AG10803 (cell line): ENCODE measurements at places on chromosomes 2 and 18.

GRCh38 chr2:165691615-165692014 lies 102.4 kb downstream of the GALNT3 start:
- peak; percentile 48 for DNase-seq

- DNase-seq: no peak
These were observed 16.5 kb upstream of the CNNM3 start for GRCh38 chr2:96799623-96799935.

- no peak for DNase-seq
These were observed 195.8 kb downstream of the HDAC4 start for GRCh38 chr2:239204876-239205468.

GRCh38 chr2:7007846-7008741 lies 90.9 kb downstream of the RNF144A start:
- DNase-seq: peak; percentile 45

DNA sequence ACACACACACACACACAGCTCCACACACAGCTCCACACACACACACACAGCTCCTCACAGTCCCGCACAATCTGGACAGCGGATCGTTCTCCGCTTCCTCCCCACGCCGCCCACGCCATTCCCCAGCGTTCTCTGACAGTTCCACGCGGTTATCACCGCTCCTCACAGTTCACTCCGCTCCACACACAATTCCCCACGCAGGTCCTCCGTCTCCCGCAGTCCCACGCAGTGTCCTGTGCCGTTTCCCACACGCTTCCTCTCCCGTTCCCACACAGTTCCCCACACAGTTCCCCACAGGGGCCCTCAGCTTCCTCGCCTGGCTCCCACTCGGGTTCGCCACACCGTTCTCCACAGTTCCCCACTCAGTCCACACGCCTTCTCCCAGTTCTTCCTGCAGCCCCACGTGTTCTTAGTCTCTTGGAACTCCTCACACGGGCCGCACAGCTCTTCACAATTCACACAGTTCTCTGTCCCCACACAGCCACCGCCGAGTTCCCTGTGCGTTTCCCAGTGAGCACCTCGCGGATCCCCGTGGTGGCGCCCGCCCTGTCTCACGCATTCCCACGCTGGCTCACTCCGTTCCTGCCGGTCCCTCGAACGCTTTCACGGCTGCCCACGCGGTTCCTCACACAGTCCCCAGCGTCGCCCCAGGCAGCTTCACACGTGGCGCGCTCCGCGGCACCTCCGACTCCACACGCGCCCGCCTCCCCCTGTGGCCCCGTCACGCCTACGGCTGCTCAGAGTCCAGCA lies 38.4 kb downstream of the KIF1A start:
- no peak for DNase-seq

GRCh38 chr18:60145776-60146175 lies 226.8 kb downstream of the MC4R start:
- DNase-seq: no peak

- DNase-seq: no peak
These were observed 27.4 kb downstream of the NEMP2 start for GRCh38 chr2:190507135-190507534.

DNA sequence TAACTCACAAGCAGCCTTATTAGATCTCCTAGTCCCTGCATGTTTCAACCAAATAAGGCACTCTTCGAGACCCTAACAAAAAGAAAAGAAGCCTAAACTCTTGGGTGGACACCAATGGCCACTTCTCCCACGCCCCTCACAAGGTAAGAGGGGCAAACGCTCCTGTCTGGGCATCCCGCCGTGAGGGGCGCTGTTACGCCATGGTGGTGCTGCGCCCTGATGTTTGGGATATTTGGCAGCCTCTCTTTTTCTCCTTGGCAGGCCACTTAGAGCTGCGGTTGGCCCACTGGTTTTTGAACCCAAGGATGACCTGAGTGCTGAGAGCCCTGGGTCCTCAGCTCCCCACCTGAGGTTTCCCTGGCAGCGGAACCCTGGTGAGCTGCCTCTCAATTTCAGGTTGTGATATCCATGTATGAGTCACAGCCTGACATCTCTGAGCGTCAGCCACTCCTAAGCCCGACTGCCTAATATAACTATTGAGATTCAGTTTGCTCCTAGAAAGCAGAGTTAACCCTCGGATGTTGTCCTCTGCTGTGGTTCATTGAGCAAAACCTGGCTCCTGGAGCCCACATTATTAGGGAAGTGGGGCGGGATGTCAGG lies 103.3 kb downstream of the COL6A3 start:
- DNase-seq: no peak

DNA sequence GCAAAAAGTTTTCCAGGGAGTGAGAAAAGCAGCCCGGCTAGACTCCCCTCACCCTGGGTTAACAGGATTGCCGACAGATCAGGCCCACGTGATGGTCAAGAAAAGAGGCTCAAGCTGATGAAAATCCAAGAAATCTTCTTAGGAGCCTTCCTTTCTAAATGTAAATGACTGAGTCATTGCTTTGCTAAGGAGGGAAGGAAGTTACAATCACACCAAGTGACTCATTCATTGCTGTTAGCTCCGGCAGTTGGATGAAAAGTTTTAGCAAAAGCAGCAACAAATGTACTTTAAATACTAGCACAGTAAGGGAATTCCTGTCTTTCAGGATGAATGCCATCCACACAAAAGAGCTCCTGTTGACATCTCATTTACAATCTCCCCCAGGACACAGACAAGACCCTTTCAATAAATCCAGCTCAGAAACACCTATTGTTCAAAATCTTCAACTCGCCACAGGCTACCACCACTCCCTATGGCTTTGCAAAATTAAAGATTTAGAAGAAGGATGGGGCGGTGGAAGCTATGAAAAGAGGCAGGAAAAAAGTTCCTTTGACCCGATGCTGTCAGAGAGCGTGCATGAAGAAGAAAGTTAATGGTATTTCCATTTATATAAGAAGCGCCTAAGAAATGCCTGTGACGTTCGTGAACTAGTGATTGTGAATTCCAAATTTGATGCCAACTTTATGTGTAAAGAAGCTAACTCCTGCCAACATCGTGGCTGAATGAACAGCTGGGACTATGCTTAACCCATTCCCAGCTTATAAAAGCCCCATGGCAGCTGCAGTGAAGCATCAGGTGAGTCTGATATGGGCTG lies 153.7 kb downstream of the TGIF1 start:
- DNase-seq: peak; percentile 99

GRCh38 chr2:12305931-12306330 lies 410.8 kb upstream of the TRIB2 start:
- no peak for DNase-seq

DNA sequence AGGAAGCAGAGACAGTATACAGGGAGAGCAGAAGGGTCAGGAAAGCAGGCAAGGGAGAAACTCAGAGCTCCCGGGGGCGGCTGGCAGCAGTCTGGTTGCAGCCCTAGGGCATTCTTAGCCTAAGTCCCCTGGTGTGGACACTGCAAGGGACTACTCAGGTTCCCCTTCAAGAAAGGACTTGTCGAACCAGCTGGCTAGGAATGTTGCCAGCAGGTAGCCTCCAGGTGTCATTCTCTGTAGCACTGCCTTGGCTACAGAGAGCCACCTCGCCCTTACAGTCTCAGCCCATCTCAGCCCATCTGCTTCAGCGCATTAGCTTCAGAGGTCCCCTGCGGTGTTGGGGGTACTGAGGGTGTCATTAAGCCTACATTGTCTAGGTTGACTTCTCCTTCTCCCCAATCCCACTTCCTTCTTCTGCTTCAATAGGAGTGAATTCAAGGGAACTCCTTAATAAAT lies 11.3 kb upstream of the TMSB10 start:
- no peak for DNase-seq

GRCh38 chr2:42830922-42831574 lies 38.7 kb upstream of the HAAO start:
- no peak for DNase-seq

GRCh38 chr2:151156431-151156830 lies 105.2 kb downstream of the RBM43 start:
- DNase-seq: no peak

DNA sequence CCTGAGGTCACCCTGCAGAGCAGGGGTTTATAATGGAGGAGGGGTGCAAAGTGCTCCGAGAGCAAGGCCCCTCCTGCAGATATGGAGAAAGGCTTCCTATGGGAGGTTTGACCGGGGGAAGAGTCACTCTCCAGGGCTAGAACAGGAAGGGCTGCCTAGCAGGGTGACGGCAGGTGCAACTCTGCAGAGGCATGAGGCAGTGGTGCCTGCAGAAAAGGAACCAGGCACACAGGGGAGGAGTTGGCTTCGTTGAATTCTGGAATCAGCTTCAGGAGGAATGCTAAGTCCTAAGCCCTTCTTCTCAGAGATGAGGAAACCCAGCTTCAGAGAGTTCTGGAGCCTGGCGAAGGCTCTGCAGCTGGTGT lies 17.5 kb upstream of the HPCAL1 start:
- DNase-seq: no peak

GRCh38 chr2:74567881-74568280 lies 13.4 kb downstream of the DOK1 start:
- peak; percentile 97 for DNase-seq

DNA sequence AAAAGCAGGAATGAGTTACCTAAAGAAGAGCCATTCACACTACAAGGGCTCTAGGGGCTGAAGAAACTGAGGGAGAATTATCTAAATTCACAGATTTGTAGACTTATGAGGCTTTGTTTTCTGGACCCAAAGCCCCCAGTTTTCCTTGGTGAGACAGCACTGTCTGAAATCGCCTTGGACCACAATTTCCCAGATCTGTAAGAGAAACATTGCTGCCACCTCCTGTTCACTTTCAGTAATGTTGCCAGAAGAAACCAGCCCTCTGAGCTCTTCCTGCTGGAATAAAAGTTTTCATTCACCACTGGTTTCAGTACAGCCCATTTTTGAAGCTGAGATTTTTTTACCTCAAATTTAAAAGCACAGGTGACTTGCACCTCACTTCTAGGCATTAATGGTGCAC lies 169.2 kb downstream of the CDH20 start:
- peak; percentile 63 for DNase-seq

DNA sequence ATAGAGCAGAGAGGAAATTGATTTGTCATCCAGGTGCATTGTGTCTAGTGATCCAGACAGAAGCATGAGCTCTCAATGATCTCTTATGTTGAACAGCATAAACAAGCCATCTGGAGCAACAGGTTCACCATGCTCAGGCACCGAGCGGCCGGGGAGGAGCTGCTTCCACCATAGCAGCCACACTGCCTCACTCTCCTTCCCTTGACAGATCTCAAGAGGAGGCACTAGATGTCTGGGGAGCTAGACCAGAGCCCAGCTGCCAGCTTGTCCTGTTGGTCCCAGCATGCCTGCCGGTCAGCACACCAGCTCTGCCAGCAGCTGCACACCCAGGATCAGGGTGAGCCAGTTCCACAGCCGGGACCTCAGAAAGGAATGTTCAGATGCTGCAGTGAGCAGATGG lies 17.5 kb upstream of the LONRF2 start:
- no peak for DNase-seq

GRCh38 chr18:50034029-50034428 lies 160.9 kb downstream of the MYO5B start:
- no peak for DNase-seq

DNA sequence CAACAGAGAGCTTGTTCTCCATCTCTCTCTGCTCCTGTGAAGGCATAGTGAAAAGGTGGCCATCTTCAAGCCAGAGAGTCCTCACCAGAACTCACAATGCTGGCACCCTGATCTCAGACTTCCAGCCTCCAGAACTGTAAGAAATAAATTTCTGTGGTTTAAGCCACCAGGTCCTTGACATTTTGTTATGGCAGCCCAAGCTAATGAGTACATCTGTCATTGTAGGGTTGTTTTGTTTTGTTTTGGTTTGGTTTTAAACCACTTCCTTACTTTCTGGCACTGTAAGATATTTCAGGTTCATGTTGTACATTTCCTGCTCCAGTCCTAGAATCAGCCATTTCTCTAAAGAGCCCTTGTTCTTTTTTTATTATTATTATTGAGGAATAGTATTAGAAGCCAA lies 171.2 kb downstream of the CPS1 start:
- no peak for DNase-seq

GRCh38 chr18:79167526-79168190 lies 98.5 kb downstream of the ATP9B start:
- DNase-seq: no peak

GRCh38 chr2:227626580-227627151 lies 9.4 kb downstream of the SCYGR4 start:
- DNase-seq: no peak

GRCh38 chr2:128375454-128375853 lies 56.8 kb upstream of the HS6ST1 start:
- peak; percentile 42 for DNase-seq

GRCh38 chr2:174667250-174667860 lies 69.8 kb upstream of the WIPF1 start:
- DNase-seq: no peak

DNA sequence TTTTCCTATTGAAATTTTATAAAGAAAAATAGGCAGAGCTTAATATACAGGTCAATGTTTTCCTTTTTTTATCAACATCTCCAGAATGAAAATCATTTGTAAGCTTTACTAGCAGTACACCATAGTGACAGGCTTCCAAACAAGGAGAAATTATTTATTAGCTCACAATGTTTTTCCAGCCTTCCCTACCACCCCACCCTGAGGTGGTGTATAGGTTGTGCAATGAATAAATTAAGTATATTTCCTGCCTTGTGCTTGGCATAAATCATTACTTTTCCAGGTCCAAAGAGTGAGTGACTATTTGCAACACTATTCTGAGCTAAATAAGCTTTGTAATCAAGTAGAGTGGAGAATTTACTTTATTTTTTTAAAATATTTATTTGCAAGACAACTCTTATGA lies 876.2 kb upstream of the POU3F3 start:
- no peak for DNase-seq

- no peak for DNase-seq
These were observed 1097.1 kb upstream of the SLC39A10 start for GRCh38 chr2:194559964-194560363.

DNA sequence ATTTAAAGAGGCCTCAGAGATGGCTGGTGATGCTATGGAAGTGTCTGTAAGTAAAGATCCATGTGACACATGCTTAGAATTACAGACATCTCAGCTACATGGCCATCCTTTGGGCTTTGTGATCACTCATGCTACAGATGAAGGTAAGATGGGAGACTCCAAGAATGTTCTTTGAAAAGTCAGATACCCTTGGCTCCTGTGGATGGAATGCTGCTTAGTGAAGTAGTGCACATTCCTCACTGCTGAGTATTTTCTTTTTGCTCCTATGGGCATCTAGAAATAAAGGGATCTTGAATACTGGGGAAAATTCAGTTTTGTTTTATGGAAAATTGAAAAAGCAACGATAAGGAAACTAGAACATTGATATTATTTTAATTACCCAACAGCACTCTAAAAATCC lies 55.2 kb upstream of the REV1 start:
- peak; percentile 27 for DNase-seq

- peak; percentile 62 for DNase-seq
These were observed 64.9 kb downstream of the CDH2 start for GRCh38 chr18:28112056-28112470.

GRCh38 chr2:37623406-37623805 lies 48.0 kb downstream of the CDC42EP3 start:
- DNase-seq: no peak

- peak; percentile 64 for DNase-seq
These were observed 977.3 kb upstream of the CDH2 start for GRCh38 chr18:29154196-29154757.

GRCh38 chr18:49052891-49053644 lies 102.3 kb upstream of the SMAD7 start:
- peak; percentile 96 for DNase-seq

- DNase-seq: no peak
These were observed 5.4 kb upstream of the POU3F3 start for GRCh38 chr2:104848526-104848925.
